ENCODE measurements at places on chromosomes 1 and 21.

GRCh38 chr1:1924386-1924785, 5.3 kb upstream of the TMEM52 start:
- DNase-seq, result no peak

DNA sequence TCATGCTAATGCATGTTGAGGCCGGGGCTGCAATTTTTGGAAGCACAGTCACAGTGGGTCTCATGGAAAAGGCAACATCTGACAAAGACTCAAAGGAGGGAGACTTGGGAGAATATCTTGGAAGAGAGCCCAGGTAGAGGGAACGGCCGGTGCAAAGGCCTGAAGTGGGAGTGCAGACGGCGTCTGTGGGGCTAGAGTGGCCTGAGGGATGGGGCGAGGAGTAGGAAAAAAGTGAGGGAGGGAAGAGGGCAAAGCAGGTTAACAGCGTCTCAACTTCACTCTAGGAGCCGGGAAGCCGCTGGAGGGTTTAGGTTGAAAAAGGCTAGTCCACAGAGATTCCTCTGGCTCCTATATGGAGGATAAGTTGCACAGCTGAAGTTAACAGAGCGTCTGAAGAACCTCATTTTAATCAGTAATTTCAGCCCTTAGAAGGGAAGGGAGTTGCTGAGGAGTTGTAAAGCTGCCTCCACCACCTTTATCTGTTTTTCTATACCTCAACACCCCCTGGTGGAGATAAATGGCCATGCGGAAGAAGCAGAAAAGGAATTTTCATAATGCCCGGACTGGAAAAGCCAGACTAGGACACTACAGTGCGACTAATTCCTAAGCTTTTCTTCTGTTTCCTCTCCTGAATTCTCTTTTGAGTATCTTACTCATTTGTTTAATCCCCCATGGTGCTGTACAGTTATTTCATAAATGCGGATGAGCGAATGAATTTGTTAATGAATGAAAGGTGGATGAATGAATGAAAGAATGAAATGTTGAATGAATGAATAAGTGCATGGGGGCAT, 78.7 kb upstream of the ZNF281 start:
- peak; percentile 47 for DNase-seq

DNA sequence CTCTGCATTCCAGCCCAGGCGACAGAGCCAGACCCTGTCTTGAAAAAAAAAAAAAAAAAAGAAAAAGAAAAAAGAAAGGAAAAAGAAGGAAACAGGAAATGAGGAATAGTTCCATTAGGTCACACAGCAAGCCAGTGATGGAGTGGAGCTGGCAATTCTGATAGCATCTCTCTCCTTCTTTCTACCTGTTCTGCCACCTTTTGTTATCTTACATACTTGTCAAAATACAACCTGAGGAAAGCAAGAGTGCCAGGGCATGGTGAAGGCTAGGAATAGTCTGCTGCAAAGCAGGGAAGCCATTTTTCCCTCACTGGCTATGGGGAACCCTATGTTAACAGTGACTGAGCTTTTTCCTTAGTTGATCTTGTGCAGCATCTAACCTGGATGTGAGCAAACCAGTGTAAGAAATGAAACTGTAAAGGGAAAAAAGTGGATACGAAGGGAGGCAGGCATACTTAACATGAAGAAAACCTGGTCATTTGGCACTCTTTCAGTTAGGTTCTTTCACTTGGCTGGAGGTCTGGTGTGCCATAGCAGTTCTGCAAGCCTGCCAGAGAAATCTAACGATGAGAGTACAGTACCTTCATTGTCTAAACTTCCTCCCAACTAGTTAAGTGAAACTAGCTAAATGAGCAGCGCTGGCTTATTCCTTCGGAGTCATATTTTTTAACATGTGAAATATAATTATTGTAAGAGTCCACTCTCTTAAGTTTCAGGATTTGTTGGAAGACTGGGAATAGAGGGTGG, 17.9 kb upstream of the THEM5 start:
- no peak for DNase-seq

DNA sequence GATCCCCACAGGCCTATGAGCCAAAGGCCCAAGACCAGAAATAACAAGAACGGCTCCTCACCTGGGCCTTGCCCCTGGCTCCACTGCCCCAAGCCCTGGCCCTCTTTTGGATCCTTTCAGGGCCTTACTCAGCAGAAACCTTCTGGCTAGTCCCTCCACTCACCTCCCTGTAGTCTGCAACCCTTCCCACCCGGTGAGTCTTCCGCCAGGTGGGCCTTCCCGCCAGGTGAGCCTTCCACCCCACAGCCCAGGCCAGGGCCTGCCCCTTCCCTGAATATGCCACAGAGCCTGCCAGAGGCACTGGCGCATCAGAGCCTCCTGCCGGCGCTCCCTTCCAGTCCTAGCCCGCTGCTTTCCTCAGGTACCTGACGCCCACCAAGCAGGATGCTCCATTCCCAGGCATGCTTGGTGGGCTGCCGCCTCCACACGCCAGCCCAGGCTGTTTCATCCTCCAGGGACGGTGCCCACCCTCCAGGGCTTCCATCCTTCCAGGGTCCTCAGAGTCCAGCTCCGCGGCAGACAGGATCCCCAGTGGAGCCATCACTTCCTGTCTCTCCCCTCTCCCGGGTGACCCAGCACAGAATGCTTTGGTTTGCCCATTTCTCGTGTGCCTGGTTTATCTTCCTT, 20.9 kb downstream of the LHX4 start:
- no peak for DNase-seq

GRCh38 chr1:226094451-226094850, 31.9 kb downstream of the H3-3A start:
- DNase-seq, result no peak

DNA sequence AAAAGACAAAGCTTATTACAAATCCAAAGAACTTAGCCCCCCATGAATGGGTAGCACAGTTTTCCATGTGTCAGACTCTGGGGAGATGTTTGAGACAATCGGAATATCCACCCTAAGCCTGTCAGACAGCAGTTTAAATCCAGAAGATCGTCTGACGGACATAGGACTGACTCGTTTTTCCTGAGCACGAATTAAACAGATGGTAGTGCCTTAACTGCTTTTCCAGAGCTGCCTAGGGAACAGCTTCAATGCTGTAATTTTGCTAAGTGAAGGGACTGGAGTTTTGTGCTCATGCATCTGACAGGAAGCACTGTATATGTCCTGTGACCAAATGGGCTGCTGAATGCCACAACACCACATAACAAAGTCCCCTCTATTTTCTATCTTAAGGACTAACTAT, 48.6 kb downstream of the PCNX2 start:
- no peak for DNase-seq

DNA sequence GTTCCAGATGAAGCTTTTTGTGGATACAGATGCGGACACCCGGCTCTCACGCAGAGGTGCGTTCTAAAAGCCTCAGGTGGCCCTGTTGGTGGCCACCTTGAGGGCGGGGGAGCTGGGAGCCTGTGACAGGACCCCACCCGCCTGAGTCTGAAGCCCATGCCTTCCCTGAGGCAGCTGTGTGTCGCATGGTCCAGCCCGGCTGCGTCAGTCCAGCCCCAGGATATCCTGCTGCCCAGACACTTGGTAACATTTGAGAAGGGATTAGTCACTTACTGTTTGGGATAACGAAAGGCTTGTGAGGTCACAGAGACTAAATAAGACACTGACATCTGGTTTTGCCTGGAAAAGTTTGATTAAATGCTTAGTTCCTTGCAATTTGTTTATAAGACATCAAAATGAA, 68.9 kb downstream of the UCK2 start:
- no peak for DNase-seq

DNA sequence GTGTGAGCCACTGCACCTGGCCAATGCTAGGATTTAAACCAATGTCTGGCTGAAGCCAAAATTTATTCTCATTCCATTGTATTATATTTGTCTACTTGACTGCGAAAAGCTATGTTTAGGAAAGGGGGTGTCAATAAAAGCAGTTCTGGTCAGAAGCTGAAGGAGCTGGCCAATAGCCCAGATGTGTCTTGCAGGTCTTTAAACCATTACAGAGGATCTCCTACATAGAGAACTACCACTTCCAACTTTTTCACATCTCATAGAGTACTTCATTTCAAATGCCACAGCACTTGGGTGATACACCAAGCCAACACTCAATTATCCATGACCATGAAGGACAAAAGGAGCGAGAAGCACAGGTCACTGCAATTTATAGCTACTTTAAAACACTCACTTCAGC, 2.5 kb downstream of the SYT11 start:
- DNase-seq, result no peak

DNA sequence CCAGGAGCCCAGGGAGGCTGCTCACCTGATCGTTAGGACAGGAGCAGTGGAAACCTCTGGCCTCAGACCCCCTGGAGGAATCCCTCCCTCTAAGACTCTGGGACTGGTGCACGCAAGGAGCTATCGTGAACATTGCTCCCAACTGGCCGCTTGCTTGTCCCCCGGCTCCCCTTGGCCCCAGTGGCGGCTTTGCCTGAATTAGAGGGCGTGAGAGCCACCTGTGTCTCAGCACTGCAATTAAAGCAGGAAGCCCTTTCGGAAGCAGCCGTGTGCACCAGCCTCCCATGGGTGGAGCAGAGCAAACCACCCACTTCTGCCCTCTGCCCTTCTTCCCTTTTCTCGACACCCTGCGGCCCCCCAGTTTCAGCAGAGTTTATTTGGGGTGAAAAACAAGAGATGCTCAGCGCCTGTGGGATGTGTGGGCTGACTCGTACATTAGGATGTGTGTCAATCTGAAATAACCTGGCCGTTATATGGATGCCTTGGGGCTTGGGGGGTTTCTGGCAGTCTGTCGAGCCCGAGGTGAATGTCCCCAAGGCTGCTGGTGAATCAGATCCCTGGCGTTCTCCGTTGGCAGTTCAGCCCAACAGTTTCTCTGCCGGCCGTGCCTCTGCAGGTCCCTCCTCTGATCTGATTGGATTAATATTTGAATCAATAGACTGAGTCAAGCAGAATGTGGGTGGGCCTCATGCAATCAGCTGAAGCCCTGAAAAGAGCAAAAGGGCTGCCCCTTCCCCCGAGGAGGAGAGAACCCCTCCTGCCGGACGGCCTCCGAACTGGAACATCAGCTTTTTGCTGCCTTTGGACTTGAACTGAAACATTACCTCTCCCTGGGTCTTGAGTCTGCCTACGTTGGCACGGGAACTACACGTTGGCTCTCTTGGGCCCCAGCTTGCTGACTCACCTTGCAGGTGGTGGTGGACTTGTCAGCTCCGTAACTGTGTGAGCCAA, 7.3 kb upstream of the UMODL1 start:
- peak; percentile 62 for DNase-seq

GRCh38 chr1:62237950-62238374, 43.3 kb downstream of the L1TD1 start:
- no peak for DNase-seq

DNA sequence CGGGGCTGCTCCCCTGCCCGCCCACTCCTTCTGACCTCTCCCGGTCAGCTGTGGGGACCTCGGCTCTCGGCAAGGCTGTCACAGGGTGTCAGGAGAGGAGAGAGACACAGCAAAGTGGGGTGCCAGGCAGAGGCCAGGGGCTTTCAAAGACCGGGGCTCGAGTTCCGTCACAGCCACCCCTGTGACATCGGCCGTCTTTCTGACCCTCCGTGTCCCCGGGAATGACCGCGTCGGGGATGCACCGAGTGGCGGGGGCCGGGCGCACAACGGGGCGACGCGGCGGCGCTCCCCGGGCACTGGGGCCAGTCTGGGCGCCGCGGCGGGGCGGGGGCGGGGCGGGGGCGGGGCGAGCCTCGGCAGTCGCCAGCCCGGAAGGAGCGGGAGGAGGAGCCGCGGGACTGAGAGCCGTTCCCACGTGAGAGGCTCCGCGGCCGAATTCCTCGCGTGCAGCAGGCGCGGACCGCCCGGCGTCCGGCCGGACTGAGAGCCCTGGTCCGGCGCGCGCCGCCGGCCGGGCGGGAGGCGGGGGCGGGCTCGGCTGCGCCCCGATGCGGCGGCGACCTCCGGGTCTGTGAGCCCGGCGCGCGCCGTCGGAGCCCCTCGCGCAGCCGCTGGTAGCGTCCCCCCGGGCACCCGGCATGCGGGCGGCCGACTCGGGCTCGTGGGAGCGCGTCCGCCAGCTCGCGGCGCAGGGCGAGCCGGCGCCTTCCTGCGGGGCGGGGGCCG, 229.7 kb upstream of the TMEM51 start:
- no peak for DNase-seq

GRCh38 chr1:155717041-155717440, 28.1 kb downstream of the DAP3 start:
- no peak for DNase-seq

- DNase-seq, result no peak
These were observed 19.1 kb downstream of the SPATA45 start for GRCh38 chr1:212828395-212828794.

- no peak for DNase-seq
These were observed 100.3 kb downstream of the ATG4C start for GRCh38 chr1:62884156-62884740.

- DNase-seq, result no peak
These were observed 161.3 kb upstream of the KCNJ6 start for GRCh38 chr21:38077569-38077968.

GRCh38 chr1:159091607-159092031, 15.1 kb upstream of the AIM2 start:
- DNase-seq, result no peak

DNA sequence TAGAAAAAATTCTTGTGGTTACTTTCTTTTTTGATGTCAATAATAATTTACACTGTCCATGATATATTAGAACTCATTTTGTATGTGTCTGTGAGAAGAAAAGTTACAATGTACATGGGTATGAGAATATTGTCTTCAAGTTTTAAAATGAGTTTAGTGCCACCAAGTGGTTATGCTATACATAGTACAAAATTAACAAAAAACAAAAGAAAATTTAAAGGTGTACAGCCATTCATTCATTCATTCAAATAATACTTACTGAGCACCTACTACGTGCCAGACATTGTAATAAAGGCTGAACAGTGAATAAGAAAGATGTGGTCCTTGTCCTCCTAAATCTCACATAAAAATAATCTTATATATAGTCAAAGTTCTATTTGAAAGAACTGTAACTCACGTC, 27.7 kb downstream of the UCHL5 start:
- no peak for DNase-seq

DNA sequence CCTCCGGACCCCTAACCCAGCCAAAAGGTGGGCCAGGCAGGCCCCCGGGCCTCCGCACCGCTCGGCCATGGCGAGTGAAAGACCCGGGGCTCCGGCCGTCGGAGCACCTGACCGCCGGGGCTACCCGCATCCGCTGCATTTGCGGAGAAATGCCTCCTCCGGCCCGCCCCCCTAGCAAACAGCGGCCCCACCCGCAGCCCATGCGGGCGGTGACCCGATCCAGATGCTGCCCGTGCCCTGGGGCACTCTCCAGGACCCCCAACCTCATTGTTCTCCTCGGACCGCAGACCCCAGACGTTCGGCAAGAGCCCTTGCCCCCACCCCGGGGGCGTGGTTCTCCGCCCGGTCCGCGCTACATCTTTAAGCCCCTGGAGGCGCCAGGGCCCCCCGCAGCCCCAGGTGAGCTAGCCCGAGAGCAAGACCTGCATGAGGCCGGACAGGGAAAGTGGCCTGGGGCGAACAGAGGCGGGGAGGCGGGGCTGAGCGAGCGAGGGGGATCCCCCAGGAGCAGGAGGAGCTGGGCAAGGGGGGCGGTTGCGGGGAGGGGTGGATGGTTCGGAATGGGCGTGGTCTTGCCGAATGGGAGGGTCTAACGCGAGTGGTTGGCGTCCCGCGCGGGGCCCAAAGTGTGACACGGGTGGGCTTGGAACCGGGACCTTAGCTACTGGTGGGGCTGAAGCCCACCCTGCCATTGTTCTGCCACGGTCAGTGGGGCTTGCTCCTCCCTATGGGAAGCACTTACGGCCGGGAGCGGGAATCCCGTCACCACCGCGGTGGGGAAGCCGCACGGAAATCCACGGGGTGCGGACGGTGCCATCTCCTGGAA, 6.3 kb upstream of the CRYBG2 start:
- peak; percentile 33 for DNase-seq
